ENCODE measurements at places on chromosomes 2 and 18. TPM values are rescaled to one million over a fixed set of nuclear protein-coding genes. Genes with fewer than 3 reads are reported as not detected.

The GALNT5 gene
- total RNA-seq = 0.20 TPM

DNA sequence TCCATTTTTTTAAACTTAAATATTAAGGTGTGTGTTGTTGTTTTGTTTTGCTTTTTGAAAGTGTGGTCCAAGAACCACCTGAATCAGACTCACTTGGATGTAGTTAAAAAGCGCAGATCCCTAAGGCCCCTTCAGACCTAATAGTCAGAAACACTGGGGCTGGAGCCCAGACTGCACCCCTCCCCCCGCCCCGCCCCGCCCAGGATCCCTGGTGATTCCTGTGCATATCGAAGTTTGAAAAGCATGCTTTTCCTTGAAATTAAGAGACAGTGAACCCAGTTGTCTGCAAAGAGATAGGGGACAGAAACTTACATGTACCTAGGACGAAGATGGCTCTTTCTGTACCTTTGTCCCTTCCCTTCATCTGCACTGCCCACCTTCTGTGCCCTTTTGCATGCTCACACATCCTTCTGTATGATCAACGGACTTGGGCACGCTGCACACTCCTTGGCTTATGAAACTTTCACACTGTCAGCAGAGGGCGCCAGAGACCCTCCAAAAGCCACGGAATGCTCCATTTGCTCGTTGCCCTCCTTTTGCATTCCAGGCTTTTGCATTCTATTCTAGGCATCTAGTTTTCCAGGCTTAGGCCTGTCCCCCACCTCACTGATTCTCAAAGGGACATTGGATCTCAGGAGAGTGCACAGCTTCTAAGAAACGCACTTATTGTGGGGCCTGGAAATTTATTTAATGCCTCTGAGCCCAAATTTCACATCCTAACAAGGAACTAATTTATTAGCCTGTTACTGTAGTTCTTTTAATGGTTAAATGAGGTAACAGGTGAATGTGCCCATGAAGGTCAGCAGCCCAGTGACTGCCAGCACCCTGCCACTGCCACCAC lies 32.8 kb upstream of the SLC14A1 start:
- peak; percentile 90 for DNase-seq

DNA sequence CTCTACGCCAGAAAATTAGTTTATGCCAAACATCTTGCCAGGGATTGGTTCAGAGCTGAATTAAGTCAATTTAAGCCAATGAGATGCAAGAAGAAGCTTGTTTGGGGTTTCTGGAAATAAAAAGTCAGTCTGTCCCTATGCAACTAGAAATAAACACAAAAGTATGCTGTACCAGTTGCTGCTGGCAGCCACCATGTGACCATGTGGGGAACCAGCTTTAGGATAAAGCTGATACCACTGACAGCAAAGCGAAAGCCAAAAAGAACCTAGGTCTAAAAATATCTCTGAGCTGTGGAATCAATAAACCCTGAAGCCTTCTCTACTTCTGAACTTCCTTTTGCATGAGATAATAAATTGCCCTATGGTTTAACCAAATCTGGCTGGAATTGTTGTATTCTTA lies 181.8 kb upstream of the PARD3B start:
- DNase-seq = no peak

GRCh38 chr2:73050121-73050545 lies 21.4 kb downstream of the SFXN5 start:
- no peak for DNase-seq

- no peak for DNase-seq
Observed at GRCh38 chr2:189854940-189855339, 70.7 kb downstream of the PMS1 start.

DNA sequence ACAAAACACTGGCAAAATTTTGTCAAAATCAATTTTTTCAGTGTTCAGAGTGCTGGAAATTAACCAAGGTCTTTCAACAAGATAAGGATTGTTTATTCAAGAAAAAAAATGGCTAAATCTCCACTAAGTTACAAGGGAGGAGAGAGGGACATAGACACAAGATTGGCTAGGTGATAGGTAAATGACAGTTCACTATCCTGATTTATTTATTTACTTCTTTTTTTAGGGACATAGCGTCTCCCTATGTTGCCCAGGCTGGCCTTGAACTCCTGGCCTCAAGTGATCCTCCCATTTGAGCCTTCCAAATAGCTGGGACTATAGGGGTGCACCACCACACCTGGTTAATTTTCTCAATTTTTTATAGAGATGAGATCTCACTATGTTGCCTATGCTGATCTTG lies 3.7 kb upstream of the WDR33 start:
- DNase-seq = no peak

DNA sequence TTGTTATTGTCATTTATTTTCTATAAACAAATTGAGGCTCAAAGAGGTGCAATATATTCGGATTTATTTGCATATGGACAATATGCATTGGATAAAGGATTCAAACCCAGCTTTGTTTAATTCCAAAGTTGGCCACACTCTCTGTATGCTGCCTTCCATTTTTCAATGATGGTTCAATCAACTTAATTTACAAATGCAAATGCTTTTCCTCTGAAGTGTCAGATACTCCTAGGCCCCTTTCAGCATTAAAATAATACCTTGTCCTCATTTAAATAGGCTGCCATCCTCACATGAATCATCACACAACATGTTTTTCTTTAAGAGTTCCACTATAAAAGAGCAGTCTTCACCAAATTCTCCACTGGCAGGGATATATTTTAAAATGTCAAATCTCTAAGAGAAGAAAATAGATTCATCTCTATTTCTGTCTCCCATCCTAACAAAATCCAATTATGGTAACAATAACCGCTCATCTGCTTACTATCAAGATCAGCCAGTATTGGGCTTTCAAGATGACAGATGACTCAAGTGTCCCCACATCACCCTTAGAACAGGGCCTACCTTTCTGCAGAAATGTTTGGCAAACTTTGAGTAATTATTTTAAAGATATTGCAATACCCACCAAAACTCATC lies 114.8 kb downstream of the SCG2 start:
- no peak for DNase-seq

- DNase-seq = no peak
Observed at GRCh38 chr18:22314001-22314400, 103.7 kb downstream of the CTAGE1 start.
